ENCODE measurements at places on chromosomes 5 and 9. TPM values are rescaled to one million over a fixed set of nuclear protein-coding genes. Genes with fewer than 3 reads are reported as not detected.

Gene SHB
- 14.1 TPM for total RNA-seq

Gene FST
- 19.6 TPM for total RNA-seq

Gene PTPN3
- 5.3 TPM for total RNA-seq

Gene SYNPO
- total RNA-seq = 12.3 TPM

Gene FOXD4L3
- under 0.01 TPM for total RNA-seq

Gene ARSI
- total RNA-seq = not detected

Gene PCAT7
- not detected for total RNA-seq

Gene SLC6A3
- total RNA-seq = not detected

Gene ITGA2
- total RNA-seq = 63.5 TPM

Gene RASEF
- under 0.01 TPM for total RNA-seq

Gene SHISAL2B
- total RNA-seq = not detected

Gene LVRN
- 0.25 TPM for total RNA-seq

DNA sequence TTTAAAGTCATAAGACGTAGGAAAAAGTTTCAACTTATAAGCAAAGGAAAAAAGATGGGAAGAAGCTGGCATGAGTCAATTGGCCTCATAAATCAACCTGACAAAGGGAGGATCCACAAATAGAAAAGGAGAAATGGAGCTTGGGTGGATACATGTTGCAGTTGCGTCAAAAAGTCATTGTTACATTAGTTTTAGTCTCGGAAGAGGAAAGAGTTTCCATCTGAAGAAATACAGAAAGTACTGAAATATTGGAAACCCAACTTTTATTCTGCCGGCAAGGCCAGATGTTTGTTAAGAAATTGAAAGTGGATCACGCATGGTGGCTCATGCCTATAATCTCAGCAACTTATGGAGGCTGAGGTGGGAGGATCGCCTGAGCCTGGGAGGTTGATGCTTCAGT lies 11.3 kb upstream of the TIMD4 start:
- DNase-seq = no peak

- no peak for DNase-seq
These were observed 111.9 kb downstream of the NTRK2 start for GRCh38 chr9:84781458-84781857.

GRCh38 chr5:135038813-135039270 lies 4.8 kb upstream of the PITX1 start:
- DNase-seq = no peak

DNA sequence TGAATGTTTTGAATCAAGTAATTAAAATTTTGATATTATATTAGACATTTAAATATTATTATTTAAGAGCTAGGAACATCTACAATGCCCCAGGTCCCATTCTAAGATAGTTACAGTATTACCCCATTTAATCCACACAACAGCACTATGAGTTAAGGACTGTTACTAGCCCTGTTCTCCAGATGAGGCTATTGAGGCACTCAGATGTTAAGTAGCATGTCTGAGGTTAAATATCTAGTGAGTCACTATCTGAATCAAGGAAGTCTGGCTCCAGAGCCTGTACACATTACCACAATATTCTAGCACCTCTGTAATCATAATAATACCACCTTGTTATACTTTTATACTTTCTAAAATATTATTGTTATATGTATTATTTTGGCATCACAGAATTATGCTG lies 304.6 kb downstream of the PDE4D start:
- DNase-seq = no peak

DNA sequence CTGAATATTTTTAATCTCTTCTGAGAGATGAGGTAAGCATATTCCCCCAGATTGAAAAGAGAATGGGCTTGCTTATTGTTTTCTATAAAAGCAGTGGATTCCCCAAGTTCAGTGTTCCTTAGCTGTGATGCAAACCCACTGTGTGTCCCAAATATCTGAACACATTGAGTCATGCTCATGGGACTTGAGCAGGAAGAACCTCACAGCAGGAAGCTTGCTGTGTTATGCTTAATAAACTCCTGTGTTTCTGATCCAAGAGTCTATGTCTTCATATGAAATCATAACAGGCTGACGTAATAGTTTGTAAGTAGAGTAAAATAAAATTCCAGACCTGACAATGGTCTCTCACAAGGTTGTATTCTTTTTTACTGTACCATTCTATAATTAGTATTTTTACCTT lies 24.8 kb upstream of the LOX start:
- peak; percentile 66 for DNase-seq

GRCh38 chr5:83507431-83507830 lies 35.9 kb downstream of the VCAN start:
- no peak for DNase-seq

DNA sequence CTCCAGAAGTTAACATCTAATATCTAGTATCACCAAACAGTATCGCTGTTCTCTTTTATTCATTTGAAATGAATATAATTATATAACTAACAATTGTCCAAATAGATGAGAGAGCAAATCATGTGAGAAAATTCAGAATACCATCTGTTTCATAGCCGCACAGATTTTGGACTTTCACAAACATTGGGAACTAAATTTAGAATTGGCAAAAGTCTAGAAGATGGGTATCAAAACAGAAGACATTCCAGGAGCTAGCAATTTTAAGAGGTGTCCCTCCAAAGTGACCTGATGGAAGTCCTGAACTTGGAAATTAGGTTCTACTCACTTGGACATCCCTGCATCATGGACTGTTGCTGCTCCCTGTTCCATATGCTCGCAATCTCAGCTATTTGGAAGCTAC lies 57.0 kb upstream of the FSD1L start:
- DNase-seq = no peak

DNA sequence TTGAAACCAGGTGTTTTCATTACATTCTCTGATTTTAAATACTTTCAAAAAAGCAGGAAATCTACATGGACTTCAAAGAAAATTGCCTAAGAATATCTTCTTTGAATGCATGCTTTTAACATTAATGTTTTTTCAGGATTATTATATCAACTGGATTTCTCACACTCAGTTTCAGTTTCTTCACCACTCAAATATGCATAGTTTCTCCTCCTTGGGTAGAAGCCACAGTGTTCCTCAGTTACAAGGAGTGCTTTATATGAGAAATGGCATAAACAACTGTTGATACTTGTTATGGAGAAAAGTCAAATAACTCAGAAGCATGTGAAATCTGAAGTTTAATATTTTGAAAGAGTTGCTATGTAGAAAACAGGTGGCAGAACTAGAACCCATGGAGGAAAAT lies 196.9 kb downstream of the DMRTA1 start:
- DNase-seq = no peak

- DNase-seq = no peak
These were observed 263.5 kb downstream of the TMEM38B start for GRCh38 chr9:105957830-105958229.

GRCh38 chr5:33336891-33337636 lies 103.7 kb upstream of the TARS1 start:
- no peak for DNase-seq

DNA sequence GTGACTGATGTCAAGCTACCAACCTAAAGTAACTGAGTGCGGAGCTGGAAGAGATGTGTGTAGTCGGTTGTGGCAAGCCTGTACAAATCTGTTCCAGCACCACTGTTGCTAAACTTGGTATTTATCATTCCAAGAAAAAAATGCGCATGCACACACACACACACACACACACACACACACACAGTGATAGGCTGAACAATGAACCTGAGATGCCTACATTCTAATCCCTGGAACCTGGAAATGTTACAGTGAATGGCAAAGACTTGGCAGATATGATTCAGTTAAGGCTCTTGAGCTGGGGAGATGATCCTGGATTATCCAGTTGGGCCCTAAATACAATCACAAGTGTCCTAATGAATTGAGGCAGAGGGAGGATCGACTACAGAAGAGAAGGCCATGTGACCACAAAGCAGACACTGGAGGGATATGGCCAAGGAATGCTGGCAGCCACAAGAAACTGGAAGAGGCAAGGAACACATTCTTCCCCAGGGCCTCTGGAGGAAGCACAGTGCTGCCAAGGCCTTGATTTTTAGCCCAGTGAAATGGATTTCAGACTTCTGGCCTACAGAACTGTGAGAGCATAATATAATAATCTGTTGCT lies 49.7 kb upstream of the LHFPL2 start:
- DNase-seq = no peak

DNA sequence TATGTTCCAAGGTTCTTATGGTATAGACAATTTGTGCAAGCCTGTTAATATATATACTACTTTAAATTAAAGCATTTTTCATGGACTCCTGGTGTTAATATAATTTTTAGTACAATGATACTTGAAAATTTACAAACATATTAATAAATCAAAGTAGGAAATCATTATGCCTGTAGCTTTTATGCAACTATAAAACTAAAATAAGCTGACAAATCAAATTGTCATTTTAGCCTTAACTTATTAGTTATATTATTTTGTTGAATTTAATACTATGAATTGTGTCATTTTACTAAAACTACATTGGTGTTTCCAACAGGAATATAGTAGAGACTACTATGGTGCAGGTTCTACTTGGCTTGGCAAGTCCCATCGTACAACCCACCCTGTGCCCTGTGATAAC lies 96.0 kb downstream of the MED10 start:
- no peak for DNase-seq

GRCh38 chr5:166708291-166708690 lies 1583.2 kb upstream of the WWC1 start:
- DNase-seq = no peak

DNA sequence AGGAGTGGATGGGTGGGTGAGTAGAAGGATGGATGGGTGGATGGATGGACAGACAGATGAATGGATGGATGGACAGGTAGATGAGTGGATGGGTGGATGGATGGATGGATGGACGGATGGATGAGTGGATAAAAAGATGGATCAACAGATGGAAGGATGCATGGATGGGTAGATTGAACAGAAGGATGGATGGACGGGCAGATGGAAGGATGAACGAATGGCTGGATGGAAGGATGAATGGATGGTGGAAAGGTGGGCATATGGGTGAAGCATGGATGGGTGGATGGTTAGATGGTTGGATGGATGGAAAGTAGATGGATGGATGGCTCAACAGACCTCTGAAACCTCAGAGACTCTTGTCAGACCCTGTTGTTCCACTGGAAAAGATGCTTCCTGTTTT lies 10.1 kb downstream of the FLT4 start:
- DNase-seq = no peak

DNA sequence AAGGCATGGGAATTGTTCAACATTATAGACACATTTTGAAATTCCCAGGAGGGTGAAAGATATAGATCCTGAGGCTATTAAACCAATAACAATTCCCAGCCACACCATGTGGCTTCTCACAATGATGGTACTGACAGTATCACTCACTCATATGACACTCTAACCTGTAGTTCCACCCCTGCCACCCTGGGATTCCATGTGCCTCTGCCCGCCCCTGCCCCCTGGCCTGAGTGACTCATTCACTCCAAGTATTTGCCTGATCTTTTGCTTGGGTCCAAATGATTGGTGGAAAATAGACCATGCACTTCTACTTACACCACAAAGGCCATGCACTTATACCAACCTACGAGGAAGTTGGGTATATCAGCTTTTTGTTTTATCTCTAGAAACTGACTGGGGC lies 305.2 kb upstream of the DAB2 start:
- no peak for DNase-seq

- no peak for DNase-seq
These were observed 4.2 kb downstream of the CCNI2 start for GRCh38 chr5:132751444-132751843.
